ENCODE measurements at places on chromosomes 1 and 21.

DNA sequence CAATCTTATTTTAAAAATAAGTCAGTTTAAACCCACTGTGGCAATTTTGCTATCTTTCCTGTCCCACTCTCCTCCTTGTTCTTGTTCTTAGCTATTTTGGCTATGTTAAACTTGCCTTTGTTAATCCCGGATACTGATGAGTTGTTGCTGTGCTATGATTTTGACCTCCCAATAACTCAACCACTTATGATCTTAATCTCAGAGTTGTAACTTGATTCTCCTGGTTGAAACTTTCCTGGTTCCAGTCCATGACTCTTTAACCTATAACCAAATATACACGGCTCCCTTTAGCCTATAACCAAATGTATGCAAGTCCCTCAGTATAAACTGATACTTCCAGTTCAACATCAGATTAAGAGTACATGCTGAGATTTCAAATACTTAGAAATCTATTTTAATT lies 15.6 kb upstream of the ACADM start:
- DNase-seq: no peak

GRCh38 chr1:175737451-175737850 lies 5.9 kb downstream of the TNR start:
- no peak for DNase-seq

- no peak for DNase-seq
These were observed 3.6 kb upstream of the RASSF5 start for GRCh38 chr1:206503591-206504362.

GRCh38 chr1:69671363-69672010 lies 103.8 kb downstream of the LRRC7 start:
- no peak for DNase-seq

DNA sequence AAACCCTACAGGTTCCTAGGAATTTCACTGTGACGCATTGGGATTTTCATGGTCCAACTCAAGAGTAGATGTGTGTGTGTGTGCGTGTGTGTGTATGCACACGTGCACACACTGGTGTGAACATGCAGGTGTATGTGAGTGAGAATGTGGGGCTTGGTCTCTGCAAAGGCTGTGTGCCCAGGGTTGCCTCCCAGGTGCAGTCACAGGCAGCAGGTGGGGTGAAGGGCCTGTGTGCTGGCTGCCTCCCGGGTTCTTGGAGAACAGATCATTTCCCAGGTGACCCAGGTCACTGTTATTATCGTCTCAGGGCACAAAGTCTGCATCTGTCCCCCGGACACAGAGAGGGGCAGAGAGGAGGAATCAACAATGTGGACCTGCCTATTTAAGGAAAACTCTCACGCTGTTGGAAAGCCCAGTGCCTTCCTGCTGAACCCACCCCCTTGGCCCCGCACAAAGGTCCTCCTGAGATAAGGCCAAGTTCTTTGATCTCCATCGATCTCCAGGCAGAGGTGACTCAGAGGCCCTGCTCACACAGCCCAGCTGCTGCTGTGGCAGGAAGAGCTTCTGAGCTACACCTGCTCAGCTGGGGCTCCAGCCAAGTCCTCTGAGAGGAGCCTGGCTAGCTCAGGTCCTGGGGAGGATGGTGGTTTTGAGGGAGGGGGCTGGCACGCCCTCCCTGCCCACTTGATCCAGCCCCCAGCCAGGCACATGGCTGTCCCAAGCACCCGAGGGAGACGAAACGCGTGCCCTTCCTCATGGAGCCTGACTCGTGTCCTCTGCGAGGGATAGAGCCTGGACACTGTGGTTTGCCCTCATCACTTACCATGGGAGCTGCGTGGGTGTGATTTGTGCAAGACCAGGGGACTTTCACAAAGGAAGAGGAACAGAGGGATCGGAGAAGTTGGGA lies 134.0 kb upstream of the ARHGEF16 start:
- DNase-seq: no peak

DNA sequence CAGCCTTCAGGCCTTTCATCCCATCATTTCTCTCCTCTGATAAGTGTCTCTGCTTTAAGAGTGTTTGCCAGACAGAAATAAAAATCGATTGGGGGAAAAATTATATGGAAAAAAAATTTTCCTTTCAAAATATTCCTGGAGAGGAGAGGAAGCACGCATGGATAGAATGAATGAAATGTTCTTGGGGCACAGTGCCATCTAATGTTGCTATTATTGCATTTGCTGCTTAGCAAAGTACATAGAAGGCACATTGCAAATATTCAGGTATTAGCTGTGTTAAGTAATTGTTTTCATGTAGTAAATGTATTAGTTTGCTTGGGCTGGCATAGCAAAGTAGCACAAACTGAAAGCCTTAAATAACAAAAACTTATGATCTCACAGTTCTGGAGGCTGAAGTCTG lies 18.1 kb downstream of the B3GALT5 start:
- no peak for DNase-seq
